ENCODE measurements at places on chromosomes 16 and 17.
A peak's percentile ranks its signal among the peaks of the same experiment; 100 is the strongest.

DNA sequence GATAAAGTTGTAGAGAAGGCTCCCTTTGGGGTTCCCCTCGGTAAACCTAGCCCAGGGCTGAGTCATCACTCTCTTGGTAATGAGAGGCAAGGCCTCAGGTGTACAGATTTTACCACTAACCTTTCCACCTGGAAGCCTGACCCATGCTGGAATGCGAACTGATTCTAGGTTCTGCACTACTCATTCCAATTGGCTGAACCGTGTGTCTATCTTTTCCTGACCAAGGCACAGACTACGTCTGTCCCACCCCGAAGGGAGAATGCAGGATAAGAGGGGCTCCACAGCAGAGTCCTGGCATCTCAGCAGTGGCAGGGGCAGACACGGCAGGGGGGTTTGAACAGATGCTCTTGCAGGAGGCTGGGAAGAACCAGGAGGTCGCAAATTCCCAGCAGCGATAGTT, 65.4 kb upstream of the B4GALNT2 start:
- DNase-seq = no peak

GRCh38 chr16:74724820-74725549, 24.3 kb upstream of the MLKL start:
- DNase-seq = peak; percentile 94

DNA sequence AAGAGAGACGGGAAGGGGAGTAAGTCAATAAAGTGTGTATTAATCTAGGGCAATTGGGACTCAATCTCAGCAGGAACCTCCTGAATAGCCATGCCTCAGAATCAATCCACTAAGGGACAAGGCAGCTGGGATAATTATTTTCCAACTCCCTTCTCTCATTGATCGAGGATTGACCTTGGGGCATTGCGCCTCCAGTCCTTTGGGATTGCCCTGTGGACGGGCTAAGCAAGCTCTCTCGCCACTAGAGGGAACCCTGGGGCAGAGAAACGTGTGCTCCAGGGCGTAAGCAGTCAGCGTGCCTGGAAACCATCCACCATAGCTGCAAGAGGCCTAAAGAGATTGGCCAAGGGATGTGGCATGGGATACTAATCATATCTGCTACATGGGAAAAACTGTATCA, 53.9 kb upstream of the ERCC4 start:
- peak; percentile 7 for DNase-seq

DNA sequence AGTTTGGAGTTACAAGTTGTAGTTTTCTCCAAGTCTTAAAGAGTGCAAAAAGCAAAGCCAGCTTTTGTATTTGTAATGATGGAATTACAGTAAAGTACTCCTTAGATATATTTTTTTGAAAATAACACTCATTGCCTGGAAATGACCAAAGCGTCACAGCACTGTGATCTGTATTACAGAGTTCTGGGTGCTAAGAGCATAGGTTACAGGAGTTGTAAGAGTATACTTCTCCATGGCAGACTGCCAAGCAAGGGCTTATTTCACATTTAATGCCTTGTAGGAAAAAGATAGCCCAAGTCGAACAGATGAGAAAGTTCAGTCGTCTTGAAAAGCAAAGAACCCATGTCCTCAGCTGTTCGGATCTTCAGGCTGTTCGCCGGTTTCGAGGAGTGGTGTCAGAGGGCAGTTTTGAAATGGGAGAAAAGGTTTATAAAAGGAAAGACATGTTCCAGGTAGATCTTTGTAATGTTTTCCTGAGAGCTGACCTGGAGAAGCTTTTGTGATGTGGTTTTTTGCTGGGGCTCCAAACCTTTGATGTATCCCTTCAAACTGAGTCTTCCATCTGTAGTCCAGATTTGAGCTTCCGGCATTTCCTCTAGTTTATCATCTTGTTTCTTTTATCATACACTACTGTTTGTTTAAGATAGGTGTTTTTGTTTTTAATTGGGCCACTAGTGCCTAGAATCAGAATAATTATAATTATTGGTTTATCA, 41.3 kb downstream of the ERCC4 start:
- no peak for DNase-seq

DNA sequence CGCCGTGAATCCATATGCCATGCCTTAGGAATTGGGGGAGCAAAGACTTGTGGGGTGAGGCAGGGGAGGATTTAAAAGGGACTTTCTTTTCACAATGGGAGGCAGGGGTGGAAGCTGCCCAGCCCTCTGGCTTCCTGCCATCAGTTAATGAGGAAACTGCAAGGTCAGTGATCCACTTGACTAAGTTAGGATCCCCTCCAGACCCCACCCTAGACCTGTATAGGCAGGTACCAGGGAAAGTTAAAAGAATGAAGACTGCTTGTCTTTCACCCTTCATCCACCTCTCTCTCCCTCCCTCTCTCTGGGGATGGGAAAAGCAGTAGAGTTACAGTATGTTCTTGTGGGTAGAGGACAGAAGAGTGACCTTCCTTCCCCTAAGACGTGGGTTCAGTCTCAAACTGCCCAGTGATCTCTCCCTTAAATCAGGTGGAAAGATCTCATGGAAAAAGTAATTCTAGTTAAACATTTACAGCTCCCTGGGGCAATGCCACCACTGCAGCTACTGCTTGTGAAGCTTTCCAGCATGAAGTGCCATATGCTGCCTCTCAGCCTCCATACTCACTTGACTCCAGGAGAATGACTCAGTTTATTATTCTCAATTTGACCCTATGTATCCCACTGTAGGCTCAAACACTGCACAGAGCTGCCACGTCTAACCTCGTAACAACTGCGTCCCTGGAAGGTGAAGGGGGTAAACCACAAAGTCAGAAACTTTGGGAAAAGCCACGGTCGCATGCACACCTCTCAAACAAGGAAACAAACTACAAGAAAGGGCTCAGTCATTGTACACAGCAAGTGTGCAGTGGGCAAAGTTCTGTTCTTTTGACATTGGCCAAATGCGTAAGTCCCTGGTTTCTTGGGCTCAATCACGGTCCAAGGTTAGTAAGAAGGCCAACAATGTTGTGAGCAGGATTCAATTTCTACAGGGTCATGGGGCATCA, 1.2 kb downstream of the COA3 start:
- no peak for DNase-seq

DNA sequence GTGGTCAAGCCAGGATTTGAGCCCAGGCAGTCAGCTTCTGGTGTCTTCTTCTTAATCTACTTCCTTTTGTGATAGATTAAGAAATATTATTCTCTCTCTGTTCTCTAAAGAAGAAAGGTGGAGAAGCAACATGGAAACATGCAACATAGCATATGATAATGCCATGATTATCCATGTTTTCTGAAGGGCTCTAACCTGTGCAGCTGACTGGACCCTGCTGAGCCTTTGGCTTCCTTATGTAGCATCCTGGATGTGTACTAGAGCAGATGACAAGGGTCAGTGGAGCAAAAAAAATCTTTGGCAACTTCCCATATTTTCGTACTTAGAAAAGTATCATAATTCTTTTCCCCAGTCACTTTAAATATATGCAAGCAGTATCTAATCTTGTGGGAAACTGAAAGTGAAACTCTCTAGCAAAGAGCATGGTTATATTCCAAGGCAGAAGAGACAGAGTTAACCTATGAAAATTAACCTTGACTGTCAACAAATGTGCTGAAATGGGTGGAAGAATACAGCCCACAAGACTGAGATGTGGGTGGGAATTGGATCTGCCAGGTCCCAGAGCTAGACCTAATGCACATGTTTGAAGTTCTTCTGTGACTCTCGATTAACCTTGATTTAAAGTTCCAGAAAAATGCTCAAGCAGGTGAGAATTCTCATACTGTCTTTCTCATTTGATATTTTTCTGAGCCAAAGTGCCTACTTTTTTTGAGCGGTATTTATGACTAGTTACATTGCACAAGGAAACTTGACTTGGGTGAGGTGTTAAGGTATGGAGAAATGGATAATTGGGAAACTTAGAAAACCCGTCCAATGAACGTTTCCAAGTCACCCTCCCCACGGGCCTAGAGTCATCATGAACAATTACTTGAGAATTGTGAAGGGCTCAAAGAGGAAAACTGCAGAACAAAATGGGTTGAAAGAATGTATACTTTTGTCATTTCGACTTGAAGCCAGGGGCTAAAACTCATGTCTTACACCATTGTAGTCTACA, 248.6 kb downstream of the FTO start:
- no peak for DNase-seq

DNA sequence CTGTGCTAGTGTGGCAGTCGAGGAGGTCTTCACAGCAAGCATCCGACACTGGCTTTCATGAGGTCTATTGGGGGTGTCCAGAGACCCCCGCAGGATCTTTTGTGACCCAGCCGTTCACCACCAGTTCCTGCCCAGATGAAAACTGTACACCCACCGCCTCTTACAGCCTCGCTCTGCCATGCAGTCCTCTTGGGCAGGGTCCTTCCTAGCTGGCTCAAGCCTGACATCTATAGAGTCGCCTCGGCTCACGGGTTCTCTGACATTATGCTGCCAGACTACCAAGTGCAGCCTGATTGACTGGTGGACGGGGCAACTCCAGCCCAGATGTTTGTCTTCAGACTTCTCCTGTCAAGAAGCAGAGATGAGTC, 14.6 kb upstream of the CLEC10A start:
- DNase-seq = no peak

DNA sequence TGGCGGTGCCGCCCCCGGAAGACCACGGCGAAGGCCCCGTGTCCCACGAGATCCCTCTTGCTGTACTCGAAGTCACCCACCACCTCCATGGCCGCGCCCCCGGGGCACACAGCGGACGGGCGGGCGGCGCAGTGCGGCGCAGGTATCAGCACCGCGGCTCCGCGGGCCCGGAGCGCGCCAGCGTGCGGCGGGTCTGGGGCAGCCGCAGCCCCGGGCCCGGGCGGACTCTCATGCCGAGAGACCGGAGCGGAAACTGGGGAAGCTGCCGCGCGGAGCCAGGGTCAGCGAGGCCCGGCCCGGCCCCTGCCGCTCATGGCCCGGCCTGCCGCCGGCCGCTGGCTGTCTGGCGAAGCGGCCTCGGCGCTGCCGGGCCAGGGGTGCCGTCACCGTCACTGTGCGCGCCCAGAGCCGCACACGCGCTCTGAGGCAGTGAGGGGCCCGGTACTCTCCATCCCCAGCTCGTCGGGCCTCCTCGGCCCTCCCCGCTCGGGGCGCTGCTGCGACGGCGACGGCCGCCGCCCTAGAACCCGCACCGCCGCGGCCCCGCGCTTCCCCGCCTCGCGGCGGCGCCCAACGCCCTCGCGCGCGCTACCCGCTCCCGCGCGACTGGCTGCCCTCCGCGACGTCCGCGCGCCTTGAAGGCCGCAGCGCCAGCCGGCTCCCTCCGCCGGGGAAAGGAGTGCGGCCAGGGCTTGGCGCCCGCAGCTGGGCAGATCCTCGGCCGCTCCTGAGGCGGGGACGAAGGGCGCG, at the start of gene ULK2:
Gene ULK2, minus strand, starts transcription at position 608 of the 750 bp plus-strand sequence. Its CDS starts 519 bp downstream, at position 89.
- peak; percentile 78 for DNase-seq

DNA sequence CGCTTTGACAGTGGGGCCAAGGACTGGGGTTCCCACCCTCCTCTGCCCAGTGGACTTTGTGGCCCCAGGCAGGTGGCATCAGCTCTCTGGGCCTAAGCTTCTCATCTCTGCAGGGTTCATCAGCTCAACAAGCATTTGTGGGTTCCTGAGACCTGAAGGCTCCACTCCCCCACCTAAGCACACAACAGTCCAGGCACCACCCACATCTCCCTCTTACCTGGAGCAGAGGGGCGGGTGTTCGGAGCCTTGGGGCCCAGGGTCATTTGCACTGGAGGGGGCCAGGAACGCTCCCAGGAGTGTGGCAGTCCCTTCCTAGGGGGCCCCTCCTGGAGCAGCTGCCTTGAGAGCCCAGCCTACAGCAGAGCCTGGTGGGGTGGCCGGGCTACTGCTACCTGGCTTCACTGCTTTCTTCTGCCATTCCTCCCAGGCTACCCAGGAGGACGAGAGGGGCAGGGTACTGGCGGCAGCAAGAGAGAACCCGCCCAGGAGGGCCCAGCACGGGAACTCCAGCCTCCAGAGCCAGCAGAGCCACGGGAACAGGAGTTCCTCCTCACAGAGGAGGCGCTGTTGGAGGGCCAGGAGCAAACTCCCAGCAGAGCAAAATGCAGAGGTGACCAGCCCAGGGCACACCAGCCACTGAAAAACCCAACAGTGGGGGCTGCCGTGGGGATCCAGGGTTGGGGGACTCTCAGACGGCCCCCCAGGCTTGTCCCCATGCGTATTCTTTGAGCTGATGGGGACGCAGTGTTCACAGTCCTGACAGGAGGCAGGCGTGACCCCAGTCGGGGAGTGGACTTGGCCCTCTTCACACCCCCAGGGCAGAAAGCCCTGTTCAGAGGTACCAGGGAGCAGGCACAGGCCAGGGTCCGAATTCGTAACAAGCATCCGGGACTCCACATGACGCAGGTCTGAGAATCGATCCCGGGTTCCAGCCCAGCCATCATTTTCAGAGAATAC, 35.1 kb upstream of the SLC38A10 start:
- DNase-seq = no peak

DNA sequence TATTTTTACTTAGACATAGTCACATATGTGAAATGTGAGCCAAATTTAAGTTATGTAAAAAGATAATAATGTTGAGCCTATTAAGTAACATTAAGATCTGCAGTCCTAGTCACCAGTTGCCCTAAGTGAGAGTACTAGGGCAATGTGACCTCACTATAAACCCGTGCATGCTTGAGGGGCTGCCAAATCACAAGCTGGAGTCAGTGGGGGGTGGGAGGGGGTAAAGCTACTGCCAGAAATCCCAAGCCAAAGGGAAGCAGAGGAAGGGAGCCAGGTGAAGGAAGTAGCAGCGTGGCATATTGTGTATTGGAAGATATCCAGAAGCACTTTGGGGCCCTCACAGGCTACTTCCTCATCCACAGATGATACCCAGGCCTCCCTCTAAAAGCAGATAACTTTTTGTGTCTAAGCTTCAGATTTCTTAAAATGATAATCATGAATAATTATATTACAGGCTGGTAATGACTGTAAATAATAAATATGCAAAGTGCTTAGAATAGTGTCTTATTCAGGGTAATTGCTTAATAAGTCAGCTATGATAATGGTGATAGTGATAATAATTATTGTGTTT, 134.1 kb downstream of the CA10 start:
- no peak for DNase-seq

- no peak for DNase-seq
Observed at GRCh38 chr17:41131979-41132378, 8.0 kb upstream of the KRTAP4-12 start.

DNA sequence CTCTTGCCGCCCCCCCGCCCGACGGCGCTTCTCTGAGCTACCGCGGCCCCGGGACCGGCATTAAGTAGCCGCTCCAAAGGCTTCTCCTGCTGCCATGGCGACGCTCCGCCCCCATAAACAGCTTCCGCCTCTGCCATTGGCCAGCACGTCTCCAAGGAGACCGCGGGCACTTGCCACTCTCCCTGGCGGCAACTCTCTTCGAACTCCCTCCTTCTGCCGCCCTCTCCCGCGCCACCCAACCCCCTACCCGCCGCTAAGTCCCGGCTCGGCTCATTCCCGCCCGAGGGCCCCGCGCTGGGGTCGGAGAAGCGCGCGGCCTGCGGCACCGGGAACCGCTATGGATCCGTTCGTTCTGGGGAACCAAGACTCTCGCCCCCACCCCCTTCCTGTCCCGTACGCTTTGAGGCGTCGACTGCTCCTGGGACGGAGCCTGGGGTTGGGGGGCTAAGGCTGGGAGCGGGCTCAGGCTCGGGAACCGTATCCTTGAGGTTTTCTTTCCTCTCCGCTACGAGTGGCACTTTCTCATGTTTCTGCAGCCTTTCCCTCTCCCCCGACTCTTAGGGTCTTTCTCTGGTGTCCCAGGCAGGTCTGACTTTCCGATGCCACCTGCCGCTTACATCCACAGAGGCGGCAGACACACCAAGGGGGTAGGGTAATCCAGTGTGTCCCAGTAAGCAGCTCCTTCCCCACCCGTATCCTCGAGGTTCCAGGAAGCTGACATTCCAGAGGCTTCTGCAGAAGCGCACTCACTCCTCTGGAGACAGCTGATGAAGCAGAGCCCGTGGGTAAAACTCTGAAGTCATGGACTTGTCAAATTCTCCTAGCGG, at the start of gene FOXJ1:
Gene FOXJ1, minus strand, starts transcription at position 34 of the 827 bp plus-strand sequence. CDS start 850 bp downstream, outside the sequence.
- DNase-seq = peak; percentile 92

GRCh38 chr17:8273884-8274444, 14.5 kb upstream of the RANGRF start:
- DNase-seq = no peak
